ENCODE measurements at places on chromosomes 5 and 9.
A peak's percentile ranks its signal among the peaks of the same experiment; 100 is the strongest.

- DNase-seq = no peak
Measured at GRCh38 chr5:33167541-33167940, 273.2 kb upstream of the TARS1 start.

DNA sequence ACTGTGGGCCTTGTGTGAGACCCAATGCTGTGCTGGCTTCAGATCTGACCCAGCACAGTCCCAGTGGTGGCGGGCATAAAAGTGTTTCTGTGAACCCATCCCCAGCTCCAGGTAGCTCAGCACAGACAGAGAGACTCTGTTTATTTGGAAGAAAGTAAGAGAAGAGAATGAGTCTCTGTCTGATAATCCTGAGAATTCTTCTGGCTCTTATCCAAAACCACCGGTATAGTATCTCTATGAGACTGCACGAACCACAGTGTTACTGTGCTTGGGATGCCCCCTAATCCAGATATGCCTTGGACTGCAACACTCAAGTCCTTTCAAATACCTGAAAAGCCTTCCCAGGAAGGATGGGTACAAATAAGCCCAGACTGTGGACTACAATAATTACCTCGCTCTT is 1660.8 kb upstream of the ACO1 start:
- no peak for DNase-seq

- DNase-seq = no peak
Measured at GRCh38 chr9:84450029-84450428, 109.5 kb upstream of the SLC28A3 start.

- DNase-seq = no peak
Measured at GRCh38 chr9:27485158-27485557, 38.9 kb upstream of the IFNK start.

DNA sequence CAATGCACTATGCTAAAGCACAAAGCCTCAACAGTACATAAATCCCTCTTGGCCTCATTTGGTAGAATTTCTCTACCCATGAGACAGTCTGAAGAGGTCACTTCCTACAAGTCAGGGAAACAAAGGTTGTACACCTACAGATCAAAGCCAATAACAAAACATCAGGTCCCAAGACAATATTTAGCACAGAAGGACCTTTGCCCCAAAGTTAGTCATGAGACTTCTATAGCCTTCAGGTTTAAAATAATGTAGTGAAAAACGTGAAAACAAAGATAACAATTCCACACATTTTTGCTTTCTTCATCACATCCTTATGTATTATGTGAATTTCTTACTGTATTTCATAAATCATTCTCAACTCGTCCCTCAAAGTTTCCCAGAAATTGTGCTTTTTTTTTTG is 15.8 kb downstream of the AFF4 start:
- peak; percentile 16 for DNase-seq

DNA sequence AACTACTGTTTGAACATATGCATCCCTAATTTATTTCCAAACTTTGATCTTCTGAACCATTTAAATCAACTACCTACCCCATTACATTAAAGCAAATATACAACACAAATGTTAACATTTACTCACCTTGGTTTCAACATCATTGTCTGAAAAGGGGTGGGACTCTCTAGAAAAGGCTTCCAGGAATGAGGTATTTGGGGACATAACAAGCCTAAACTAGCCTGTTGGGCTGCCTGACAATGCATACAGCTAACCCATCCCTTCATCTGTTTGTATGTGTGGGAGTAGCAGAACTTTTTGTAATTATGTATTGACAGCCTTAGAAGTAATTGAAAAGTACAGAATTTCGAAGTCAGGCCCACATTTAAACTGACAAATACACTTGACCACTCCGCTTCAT is 2225.9 kb upstream of the C9orf72 start:
- DNase-seq = no peak

GRCh38 chr5:50724262-50724661 is 57.8 kb downstream of the PARP8 start:
- no peak for DNase-seq

DNA sequence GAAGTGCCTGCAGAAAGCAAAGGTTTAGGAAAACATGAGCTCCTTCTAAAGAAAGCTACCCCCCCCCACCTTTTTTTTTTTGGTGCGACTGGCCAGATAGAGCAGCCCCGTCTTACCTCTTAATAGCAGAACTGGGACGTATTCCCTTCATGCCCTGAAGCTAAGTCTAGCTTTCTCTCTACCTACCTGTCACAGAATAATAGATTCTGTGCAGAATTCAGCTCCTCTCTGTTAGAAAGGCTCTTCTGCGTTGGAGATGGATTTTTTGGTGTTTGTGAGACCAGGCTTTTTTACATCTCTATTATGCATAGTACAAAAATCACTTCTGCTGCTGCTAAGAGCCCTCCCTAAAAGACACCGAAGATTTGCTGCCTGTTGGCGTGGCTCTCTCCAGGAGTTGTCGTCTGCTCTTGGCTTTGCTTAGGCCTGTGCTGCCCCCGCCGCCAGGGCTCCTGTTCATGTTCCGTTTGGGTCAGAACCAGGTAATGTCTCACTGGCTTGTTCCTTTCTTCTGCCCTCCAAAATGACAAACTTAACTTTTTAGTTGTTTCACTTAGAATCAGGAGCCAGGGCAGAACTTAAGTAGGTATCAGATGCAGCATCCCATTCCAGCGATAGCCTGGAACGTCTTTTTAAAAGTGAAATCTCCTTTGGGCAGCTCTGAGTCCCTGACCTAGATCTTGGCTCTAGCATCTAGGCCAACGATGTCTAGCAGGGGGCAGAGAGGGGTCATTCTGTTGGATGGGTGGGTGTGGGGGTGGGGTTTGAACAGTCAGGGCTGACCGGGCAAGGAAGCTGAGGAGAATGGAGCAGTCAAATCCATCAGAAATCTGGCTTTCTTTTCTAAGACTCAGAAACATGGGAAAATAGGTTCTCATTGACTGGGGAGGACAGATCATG is 2.5 kb downstream of the TRIO start:
- no peak for DNase-seq

DNA sequence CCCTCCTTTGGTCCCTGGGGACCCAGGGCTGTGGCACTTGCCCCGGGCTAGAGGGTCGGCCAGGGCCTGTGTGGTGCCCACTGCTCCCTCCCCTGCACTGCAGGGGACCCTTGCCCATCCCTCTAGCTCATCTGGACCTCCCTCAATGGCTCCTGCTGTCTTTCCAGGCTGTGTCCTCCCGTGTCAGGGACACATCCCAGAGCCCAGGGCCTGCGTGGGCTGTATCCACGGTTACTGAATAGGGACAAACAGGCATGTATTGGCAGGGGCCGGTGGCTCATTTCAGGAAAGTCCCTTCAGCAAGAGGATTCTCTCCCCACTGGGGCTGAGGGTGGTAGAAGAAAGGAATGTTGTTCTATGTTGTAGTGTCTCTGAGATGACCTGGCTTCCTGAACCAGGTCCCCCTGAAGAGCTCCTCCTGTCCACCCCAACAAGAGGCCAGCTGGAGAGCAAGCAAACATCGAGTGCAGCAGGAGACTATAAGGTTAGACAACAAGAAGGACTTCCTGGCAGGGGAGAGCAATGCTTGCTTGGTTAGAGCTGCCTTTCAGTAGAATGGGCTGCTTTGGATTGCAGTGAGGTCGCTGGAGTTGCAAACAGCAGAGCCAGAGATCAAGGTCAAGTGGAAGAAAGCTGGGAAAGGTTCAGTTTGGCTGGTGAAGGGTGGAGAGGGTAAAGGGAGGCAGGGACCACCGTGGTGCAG is 1.0 kb upstream of the CRB2 start:
- no peak for DNase-seq

- no peak for DNase-seq
Measured at GRCh38 chr5:72021651-72022357, 85.5 kb upstream of the MAP1B start.

GRCh38 chr9:14193328-14193990 is 120.5 kb downstream of the NFIB start:
- no peak for DNase-seq

DNA sequence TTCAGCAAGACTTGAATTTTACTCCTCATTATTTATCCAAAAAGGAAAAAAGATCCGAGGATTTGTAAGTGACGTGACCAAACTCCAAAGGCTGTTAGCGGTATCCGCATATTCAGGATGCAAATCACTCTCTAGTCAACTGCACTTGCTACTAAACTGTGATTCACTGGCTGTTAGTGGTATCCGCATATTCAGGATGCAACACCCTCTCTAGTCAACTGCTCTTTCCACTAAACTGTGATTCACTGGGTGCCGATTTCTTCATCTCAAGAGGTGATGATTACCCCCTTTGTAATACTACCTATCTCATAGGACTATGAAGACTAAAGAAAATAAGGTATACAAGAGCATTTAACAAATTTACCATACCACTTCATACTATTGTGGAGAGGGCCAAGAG is 5.7 kb downstream of the MAPKAP1 start:
- no peak for DNase-seq

GRCh38 chr5:125365747-125366146 is 619.3 kb upstream of the ZNF608 start:
- no peak for DNase-seq

DNA sequence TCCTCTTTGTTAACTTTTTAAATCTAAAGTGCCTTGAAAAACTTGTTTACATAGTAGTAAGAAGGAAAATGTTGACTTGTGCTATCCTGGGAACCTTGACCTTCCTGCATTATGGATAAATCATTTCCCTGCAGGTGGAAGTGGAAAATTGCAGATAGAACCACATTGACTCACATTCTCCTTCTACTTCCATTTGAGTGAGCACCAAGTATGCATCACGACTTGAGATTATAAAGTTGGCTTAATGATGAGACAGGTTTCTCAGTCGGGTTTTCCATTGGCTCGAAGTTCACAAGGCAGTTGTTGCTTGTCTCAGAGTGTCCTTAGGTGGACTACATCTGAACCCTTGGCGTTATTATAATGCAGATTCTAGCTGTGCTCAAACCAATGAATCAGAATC is 39.9 kb downstream of the DOCK8 start:
- DNase-seq = no peak

DNA sequence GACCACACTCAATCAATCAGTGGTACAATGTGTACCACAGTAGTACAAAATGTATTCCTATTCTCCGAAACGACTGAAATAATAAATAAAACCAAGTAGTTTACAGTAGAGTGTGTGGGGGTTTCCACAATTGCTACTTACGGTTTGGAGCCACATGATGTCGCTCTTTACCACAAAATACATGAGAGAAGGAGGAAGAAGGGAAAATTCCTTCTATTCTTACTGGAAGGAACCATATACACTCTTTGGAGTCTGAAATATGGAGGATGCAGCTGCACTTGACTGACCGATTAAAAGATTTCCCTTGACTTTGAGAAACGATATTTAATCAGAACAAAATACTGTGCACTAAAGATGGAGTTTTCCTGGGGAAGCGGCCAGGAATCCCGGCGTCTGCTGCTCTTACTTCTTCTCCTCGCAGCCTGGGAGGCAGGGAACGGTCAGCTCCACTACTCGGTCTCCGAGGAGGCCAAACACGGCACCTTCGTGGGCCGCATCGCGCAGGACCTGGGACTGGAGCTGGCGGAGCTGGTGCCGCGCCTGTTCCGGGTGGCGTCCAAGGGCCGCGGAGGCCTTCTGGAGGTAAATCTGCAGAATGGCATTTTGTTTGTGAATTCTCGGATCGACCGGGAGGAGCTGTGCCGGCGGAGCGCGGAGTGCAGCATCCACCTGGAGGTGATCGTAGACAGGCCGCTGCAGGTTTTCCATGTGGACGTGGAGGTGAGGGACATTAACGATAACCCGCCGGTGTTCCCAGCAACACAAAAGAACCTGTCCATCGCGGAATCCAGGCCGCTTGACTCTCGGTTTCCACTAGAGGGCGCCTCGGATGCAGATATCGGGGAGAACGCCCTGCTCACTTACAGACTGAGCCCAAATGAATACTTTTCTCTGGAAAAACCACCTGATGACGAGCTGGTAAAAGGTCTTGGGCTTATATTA is at the start of gene PCDHA4:
Gene PCDHA4, plus strand, starts transcription at position 235 of the 942 bp plus-strand sequence.
- peak; percentile 37 for DNase-seq

GRCh38 chr5:179373961-179374505 is 28.8 kb upstream of the ADAMTS2 start:
- DNase-seq = no peak

DNA sequence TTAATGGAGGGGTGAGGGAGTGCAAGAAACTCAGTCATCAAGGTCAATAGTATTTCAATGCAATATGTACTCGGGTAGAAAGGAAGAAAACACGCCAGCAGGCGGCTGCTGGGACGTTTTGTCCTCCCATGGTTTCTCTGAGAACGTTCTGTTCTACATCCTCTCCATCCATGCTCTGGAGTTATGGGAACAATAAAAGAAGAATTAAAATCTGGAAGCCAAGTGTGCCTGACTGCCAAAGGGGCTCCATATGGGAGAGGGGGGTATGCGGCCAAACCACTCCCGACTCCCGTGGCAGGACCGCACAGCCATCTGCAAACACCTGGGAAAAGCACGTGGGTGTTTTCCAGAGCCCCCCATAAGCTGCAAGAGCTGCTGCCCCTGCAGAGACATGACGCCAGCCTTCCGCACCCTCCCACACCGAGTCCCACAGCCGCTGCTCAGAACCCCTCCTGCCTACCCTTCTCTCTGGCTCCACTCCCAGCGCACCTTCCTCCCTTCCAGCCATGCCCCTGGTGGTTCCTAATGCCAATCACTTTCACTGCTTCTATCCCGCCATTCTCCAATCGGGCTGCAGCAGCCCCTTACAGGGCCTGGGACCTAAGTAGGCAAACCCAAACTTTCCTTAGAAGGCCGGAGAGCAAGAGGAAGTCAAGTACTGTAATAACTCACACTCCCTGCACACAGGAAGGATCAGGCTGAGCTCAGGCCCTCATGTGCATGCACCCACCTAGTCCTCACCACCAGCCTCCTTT is 241.6 kb downstream of the SYK start:
- DNase-seq = no peak

- DNase-seq = no peak
Measured at GRCh38 chr9:24986331-24986730, 440.6 kb upstream of the IZUMO3 start.

DNA sequence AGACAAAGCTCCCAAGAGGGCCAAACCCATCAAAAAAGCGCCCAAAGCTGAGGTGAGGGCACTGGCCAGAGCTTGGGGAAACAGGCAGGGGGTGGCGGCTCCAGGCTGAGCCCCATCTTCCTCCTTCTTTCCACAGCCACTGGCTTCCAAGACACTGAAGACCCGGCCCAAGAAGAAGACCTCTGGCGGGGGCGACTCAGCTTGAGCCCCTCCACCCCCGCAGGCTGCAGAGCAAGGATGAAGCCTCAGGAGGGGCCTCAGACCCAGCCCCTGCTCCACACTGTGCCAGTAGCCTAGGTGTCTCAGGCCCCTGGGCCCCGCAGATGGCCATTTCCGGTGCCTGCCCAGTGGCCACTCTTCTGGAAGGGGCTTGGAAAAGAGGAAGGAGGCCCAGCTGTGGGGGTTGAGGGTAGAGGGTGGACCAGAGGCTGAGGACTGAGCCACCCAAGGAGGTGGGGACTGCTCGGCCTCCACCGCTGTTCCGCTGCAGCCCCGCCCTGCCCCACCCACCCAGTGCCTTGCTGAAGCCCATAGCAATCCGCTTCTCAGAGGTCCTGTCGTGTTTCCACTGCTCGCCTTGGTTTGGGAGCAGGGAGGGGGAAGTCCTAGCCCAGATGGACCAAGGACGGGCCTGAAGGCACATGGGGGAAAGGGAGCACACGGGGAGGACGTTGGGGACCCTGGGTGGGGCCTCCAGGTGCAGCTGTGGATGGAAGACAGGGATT is 6.9 kb downstream of the REEP2 start:
- DNase-seq = no peak
